ENCODE measurements at places on chromosomes 7 and 10.

- DNase-seq, result no peak
Measured at GRCh38 chr7:68729371-68729770, 868.9 kb upstream of the AUTS2 start.

DNA sequence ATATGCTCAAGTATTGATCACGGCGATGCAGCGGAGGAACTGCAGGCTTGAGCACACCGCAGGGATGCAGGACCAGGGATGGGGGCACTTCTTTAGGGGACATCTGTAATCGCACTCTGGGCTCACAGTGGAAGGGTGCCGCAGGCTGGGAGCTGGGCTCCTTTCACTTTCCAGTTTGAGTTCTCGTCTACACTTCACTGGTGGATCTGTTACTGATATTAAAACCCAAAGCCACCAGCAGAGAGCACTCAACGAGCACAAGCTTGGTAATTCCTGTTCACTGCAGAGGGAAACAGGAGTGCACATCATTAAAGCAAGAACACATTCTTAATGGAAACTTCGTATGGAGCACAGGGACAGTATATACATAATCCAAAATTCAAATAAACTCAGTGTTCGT lies 91.3 kb downstream of the PARD3 start:
- no peak for DNase-seq

DNA sequence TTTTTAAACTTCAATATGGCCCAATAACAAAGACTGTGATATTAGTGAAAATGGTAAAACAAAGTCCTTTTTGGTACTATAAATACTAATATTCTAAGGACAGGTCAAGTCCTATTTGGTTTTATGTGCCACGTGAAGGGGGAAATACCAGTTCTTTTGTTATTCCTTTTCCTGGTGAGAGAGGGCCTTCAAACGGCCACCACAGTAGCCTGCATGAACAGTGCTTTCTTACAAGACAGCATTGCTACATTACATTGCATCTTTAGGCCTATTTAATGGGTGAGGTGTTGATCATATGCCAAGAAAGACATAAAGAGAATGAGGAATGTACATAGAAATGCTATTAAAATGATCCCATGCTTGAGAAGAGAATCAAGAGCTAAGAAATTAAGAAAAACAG lies 214.8 kb downstream of the LRRTM3 start:
- no peak for DNase-seq

GRCh38 chr7:127794551-127794950 lies 142.6 kb downstream of the SND1 start:
- DNase-seq, result no peak

Data from GM12891 (cell line).